ENCODE measurements at places on chromosomes 7 and 10.

- DNase-seq = no peak
Measured at GRCh38 chr7:112009081-112009480, 197.1 kb downstream of the DOCK4 start.

- DNase-seq = no peak
Measured at GRCh38 chr7:28641752-28642545, 229.6 kb downstream of the CREB5 start.

GRCh38 chr7:54995610-54996363 is 23.0 kb upstream of the EGFR start:
- DNase-seq = no peak

DNA sequence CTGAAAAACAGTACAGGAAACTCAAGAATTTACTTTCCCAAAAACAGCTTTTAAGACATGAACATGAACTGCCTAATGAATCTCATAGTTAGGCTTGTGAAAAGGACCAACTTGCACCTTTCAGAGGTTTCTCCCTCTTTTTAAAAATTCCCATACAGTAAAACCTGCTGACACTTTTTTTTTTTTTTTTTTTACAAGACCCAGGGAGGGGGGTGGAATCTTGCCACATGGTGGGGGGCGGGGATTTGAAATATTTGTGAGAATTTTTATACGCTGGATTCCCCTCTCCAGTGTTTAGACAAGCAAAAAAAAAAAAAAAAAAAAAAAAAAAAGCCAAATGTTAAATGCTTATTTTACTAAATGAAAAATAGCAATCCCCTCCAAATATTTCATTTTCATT is 57.4 kb downstream of the HIBADH start:
- no peak for DNase-seq

DNA sequence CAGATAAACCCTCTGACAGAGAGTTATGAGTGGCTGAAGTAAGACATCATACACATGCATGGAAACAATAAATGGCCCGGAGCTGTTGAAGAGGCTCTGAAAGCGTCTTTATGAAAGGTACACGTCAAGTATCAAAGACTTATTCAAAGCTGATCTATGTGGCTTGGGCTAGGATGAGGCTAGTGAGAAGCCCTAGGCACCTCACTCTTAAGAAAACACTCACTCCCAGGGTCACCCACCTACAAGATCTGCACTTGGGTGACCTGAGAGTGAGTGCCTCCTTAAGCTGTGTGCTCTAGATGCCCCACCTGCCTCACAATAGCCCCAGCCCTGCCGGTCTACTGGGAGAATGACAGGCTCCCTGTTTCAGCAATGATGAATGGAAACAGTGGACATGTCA is 1.1 kb upstream of the GIMAP1 start:
- peak; percentile 21 for DNase-seq

DNA sequence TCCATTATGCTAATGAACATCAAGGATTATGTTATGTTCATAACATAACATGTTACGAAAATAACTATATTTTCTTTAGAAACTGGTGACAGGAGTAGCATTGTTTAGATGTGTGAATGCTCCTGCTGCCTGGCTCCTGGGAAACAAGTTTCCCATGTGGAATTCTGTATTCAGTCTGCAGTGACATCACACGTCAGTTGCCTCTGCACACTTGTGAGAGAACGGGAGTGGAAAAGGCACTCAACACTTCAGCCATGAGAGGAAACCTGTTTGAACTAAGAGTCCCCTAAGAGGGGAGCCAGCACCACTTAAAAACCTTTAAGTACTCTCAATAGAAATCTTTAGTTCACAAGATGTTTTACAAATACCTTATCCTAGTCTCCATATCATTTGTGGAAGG is 140.3 kb upstream of the FAM20C start:
- no peak for DNase-seq

DNA sequence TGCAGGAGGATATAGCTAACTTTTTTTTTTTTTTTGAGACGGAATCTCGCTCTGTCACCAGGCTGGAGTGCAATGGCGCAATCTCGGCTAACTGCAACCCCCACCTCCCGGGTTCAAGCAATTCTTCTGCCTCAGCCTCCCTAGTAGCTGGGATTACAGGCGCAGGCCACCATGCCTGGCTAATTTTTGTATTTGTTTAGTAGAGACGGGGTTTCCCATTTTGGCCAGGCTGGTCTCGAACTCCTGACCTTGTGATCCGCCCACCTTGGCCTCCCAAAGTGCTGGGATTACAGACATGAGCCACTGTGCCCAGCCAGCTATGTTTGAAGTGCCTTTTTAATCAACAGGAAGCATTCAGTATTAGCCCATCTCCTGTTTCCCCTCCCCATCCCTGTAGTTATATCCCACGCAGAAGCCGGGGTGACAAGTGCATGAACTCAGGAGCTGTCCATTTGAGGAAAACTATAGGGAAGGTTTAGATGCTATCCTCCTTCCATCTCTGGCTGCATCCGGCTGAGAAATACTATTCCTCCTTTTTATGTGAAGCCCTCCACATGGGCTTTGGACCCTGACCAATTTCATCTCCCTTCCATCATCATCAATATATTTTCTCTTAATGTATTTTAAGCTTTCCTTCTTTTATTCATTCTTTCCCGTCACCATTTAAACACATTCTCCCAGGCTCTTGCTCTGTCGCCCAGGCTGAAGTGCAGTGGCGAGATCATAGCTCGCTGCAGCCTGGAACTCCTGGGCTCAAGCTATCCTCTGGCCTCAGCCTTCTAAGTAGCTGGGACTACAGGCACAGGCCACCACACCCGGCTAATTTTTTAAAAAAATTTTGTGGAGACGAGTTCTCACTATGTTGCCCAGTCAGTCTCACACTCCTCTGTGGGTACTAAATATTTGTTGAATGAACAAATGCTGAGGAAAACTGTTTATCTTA is 1.3 kb upstream of the POT1 start:
- no peak for DNase-seq

DNA sequence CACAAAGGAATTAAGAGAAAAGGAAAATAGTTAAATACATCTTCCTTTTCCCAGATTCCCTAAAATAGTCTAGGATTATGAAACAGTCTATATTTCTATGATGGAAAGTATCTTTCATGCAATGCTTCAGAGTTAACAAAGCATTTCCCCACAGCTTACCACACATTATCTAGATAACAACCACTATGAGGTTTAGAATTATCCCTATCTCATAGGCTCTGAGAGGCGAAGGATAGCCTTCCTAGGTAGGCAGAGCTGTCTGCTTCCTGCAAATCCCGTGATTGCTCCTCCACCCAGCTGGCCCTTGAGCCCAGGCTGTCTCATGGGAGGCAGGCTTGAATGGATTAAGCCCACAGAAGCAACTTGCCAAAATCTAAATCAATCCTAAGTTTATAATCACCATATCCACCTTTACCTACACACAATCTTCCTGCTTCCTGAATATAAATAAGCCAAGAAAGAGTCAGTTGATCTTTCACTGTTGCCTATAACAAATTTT is 321.4 kb upstream of the AOAH start:
- no peak for DNase-seq

GRCh38 chr7:25777969-25778708 is 373.9 kb upstream of the NFE2L3 start:
- DNase-seq = no peak

GRCh38 chr7:157875230-157876179 is 538.7 kb downstream of the DNAJB6 start:
- peak; percentile 44 for DNase-seq

- no peak for DNase-seq
Measured at GRCh38 chr10:110652475-110653118, 8.5 kb downstream of the RBM20 start.

DNA sequence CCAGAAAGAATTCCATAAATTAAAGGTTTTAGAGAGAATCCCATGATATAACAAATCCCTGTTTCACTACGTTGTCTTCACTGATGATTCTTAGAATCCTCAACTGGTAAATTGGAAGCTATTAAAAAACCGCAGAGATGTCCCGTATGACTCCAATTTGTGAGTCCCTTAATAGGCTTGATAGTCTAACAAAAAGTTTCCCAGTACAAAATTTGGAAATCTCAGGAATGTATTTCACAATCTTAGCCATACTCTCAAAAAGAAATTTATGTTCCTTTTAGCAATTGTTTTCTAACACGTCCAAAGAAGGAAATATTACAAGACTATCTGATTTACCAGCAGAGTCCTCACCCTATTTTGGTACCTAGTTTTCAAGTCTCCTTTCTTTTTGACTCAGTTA is 2.5 kb downstream of the TES start:
- no peak for DNase-seq

- no peak for DNase-seq
Measured at GRCh38 chr7:112173568-112173905, 32.7 kb downstream of the DOCK4 start.

GRCh38 chr7:33185786-33186185 is 56.4 kb downstream of the BBS9 start:
- DNase-seq = no peak

DNA sequence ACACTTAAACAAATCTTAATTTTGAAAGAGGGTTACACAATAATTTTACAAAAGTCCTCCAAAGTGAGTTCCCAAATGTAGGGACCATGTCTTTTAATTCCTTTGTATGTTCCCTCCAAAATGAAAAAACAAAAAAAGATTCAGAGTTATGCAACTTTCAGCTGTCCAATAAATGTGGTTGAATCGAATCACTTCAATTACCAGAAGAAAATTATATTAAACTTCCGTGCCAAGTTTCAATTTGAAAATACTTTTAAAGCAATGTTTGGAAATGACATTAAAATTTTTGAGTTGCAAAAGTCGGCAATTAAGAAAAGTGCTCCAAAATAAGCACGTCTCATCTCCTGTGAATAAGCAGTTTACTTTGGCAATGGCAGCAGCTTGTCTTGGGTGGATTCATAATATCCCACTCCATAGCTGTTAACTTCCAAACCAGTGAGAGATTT is 60.3 kb upstream of the C1GALT1 start:
- DNase-seq = no peak

DNA sequence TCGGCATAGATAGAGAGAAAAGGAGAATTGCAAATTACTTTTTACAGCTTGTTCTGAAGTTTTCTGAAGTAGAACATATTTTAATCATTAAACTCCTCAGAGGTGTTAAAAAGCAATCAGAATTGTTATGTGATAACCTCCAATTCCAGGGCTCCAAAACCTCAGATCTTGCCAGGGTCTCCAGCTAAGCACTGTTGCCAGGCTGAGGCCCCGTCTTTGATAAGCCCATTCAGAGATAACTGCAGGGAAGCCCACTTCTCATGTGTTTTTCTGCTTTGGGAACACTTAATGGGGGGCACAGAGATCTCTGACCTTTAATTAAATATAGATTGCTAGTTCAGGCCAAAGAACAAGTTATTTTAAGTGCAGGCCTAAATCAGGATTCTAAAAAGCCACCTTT is 40.4 kb downstream of the GFRA1 start:
- no peak for DNase-seq

GRCh38 chr10:76309741-76310587 is 878.5 kb downstream of the LRMDA start:
- no peak for DNase-seq

- DNase-seq = no peak
Measured at GRCh38 chr7:158077151-158077840, 510.3 kb downstream of the PTPRN2 start.

DNA sequence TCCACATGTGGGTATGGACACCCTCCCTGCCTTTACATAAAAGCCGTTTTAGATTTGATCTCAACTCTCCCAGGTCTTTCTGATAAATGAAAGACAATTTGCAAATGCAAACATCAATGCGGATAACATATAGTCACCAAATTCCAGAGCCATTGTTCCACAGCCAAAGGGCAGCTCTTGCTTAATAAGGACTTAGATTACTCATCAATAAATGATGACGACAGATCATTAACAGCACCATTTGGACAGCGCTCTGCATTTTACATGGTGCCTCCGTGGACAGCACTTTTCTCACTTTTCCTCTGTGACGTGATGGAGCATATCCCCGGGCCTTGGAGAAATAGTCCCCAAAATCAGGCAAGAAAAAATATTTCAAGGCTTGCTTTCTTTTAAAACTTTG is 370.3 kb upstream of the CELF2 start:
- no peak for DNase-seq

DNA sequence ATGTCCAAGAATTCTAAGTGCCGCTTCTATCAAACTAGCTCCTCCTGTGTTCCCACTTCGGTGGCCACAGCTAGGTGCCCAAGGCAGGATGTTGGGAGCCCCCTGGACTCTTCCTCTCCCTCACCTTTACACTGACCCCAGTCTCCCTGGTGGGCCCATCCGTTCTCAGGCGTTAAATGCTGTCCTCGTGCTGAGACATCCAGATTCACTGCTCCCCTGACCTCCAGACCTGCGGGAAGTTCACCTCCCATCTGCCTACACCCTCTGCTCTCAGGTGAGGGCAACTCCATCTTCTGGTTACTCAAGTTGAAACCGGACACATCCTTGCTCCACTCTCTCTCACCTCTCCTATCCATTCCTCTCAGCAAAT is 114.3 kb downstream of the ARHGAP22 start:
- no peak for DNase-seq

DNA sequence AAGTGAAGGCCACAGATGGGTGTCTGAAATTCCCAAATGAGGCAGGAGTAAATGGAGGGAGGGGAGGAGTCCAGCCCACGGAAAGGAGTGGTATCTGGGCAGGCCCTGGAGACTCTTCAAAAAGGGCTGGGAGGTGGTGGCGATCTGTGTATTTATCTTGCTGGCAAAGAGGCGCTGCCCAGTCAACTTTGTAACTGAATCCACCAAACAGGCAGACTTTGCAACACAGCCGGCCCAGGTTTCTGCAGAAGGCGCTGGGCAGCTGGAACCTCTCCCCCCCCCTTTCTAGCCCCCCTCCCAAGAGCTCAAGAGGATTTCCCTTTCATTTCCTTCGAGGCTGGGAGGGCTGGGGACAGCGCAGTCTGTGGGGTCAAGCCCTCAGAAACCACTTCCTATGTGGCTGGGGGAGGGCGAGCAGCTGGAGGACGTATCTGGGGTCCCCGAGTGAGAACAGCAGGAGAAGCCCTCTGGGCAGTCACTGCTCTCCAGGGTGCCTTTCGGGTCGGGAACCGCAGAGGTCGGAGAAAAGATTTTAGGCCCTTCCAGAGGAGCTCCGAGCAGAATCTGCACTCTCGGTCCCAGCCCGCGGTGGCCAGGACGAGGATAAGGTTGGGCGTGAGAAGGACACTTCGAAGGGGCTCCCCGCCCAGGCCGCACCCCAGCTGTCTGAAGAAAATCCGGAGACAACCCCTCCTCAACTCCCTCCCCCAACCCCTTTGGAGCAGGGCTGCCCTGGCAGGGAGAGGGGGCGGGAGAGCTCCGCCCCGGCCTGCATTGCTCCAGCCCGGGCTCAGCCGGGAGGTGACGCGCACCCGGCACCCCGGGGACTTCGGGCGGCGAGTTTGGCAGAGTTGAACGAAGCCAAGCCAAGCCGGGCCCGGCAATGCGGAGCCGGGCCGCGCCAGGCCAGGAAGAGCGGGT is 965 bp downstream of the ZCCHC24 start:
- peak; percentile 29 for DNase-seq

- DNase-seq = no peak
Measured at GRCh38 chr10:96138102-96138501, 8.0 kb downstream of the ZNF518A start.

GRCh38 chr10:30027057-30028005 is 32.1 kb downstream of the JCAD start:
- DNase-seq = peak; percentile 88

DNA sequence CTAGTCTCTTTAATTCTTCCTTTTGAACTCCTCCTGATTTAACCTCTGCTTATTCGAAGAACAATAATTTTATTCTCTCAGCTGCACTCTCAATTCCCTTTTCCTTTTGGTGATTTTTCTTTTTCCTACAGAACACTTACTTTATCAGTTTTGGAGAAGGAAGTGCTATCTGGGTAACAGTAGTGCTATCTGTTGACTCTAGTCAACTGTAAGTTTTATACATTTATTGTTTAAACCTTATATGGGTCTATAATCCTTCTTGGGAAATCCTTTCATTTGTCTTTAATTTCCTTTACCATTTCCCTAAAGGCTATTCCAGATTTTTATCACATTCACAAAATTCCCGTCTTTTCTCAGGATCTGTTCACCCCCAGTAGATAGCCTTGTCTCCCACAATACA is 64.2 kb downstream of the CFTR start:
- no peak for DNase-seq
